Karpas-422 (cell line): ENCODE measurements at places on chromosomes 7 and 10. TPM values are rescaled to one million over a fixed set of nuclear protein-coding genes. Genes with fewer than 3 reads are reported as not detected.

DNA sequence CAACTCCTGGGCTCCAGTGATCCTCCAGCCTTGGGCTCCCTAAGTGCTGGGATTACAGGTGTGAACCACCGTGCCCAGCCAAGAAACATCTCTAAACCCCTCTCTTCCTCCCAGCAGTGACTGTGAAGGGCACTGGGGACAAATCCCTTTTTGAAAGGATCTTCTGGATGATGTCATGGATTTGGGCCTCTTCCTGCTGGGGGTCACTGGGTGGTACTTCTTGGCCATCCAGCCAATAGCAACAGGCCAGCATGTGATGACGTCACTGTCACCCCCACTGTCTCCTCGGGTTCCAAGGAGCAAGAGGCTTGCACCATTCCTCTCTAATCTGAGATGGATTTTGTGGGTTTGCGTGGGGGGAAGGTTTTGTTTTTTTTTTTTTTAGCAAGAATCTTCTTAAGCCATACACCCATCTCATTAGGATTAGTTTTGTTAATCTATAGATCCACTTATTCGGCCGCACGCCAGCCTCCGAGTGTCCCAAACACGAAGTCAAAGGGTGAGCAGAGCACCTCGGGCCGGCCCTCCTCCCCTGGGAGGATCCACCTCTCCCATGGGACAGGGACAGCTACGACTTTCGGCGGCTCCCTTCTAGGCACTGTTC is 29.4 kb upstream of the TNRC18 start:
- peak; percentile 68 for DNase-seq

ZNF365 gene
- total RNA-seq = not detected in 2 replicates

DNA sequence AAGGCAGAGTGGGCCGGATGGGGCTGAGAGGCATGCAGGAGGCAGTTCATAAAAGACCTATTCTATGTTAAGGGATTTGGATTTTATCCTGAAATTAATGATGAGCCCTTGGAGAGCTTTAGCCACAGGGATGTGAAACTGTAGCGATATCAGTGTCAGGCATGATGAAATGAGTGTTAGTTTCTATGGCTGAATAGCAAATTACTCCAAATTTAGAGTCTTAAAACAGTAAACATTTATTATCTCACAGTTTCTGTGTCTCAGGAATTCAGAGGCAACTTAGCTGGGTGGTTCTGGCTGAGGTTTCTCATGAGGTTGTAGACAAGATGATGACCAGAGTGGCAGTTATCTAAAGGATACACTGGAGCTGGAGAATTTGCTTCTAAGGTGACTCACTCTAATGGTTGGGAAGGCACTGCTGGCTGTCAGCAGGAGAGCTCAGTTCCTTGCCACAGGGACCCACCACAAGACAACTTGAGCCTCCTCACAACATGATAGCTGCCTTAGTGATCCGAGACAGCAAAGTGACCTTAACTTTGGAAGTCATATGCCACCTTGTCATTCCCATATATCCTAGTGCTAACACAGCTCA is 36.7 kb upstream of the SFTPD start:
- no peak for DNase-seq

AGAP4 gene
- 12.2 and 14.8 TPM in 2 replicates for total RNA-seq

- DNase-seq = peak; percentile 45
Measured at GRCh38 chr10:88116481-88116880, 253.1 kb downstream of the PTEN start.

WIPF3 gene
- not detected in 2 replicates for total RNA-seq

DNA sequence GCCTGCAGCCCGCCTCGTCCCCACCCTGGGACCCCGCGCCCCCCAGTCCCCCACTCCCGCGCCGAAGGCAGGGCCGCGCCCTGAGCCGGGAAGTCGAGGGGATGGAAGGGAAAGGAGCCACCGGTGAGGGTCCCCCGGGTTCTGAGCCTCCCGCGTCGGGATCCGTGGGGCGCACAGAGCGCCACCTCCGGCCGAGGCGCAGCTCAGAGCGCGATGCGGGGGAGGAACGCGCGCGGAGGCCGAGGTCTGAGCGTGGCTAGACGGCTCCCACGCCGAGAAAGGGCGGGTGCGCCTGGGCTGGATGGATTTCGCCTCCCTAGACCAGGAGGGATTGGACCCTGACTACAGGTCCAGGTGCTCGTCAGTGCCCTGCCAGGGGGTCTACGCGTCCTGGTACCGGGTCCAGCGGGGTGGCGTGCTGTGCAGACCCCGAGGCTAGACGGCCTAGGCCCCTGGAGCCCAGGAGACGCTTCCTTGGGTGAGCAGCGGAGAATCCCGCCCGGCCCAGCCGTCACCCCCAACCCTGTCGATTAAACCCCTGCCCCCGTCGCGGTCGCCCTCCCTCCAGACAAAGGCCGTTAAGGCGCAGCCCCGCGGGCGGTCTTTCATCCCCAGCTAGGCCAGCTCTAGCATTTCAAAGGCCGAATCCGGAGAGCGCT is 986 bp upstream of the PDGFA start:
- no peak for DNase-seq

DNA sequence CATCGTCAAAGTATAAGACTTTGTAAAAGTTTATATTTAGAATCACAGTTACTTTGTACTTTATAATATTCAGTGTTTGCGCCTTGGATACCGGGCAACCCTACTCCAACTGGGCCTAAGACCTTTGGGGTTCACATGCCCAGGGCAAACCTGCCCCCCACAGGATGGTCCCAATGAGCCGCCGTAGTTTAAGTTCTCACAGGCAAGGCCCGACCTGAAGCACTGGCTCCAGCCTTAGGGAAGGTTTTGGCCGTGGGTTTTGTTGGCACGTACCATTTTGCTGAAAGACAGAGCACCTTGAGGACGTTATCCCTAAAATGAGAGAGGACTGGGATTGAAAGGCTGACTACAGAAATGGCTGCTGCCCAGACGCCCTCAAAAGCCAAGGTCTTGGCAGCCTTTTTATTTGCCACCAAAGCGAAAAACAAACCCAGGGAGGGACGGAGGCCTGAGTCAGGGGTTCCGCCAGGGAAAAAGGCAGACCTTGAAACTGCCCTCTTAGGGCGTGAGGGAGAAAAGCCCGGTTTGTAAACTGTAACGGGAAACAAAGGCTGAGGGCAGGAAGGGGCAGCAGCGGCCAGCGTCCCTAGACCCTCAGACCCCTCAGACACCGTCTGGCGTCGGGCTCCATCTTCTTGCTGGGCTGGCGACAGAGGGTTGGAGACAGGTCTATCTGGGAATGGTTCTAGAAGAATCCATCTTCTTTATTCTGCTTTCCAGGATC is at the start of gene CCDC172:
CCDC172 (plus strand) TSS at position 222 of the 724 bp plus-strand sequence. CDS start 564 bp downstream, outside the sequence.
- no peak for DNase-seq

GRCh38 chr7:47586925-47587324 is 5.0 kb upstream of the TNS3 start:
- DNase-seq = no peak

- no peak for DNase-seq
Measured at GRCh38 chr7:43619213-43620012, 36.5 kb downstream of the STK17A start.

DNA sequence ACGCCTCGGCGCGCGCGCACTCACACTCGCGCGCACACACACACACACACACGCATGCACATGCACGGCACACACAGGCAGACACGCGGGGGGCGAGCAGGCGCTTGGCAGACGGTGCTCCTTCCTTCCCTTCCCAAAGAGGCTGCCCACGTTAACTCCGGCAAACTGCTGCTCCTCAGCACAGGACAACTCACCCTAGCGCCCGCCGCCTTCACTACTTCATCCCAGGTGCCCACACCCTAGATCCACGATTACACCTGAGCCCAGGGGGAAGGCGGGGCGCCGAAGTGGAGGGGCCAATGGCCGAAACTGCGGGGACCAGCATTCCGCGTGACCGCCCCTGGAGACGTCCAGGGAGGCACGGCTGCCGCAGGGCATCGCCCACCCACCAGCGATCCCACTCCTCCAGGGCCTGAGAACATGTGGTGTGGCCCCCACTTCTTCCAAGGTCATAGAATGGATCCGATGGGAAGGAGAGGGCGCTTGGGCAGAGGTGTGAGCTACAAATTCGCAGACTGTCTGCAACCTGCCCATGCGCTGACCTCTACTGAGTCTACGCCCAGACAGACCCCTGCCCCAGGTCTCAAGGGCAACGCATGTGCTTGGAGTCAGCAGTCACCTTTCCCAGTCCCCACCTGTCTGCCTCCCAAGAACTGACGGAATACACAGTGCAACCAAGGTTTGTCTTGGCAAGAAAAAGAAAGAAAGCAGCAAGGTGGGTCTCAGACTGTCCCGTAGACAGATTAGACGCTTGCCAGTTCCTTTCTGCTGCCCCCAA is 74.6 kb downstream of the CALN1 start:
- no peak for DNase-seq
